ENCODE measurements at places on chromosomes 11 and 22.

DNA sequence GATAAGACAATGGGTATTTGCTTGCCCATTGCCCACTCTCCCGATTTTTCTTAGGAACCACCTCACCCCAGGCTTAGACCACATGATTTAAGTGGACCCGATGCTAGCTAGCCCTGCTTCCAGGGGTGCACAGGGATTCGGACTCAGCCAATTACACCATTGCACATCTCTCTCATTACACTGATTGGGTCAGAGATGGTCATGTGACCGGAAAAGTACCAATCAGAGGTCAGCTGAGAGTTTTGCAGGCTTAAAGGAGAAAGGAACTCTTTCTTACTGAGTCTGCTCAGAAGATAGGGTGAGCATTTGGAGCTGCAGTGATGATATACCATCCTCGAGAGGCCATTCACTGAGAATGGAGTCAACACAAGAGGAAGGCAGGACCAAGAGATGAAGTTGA, 12.2 kb upstream of the ANKK1 start:
- DNase-seq, result no peak

- DNase-seq, result no peak
These were observed 249.3 kb downstream of the KIRREL3 start for GRCh38 chr11:126751242-126751641.

- no peak for DNase-seq
These were observed 26.1 kb downstream of the SMCO4 start for GRCh38 chr11:93517041-93517440.

- DNase-seq, result no peak
These were observed 117.3 kb upstream of the GRK3 start for GRCh38 chr22:25447067-25447685.

DNA sequence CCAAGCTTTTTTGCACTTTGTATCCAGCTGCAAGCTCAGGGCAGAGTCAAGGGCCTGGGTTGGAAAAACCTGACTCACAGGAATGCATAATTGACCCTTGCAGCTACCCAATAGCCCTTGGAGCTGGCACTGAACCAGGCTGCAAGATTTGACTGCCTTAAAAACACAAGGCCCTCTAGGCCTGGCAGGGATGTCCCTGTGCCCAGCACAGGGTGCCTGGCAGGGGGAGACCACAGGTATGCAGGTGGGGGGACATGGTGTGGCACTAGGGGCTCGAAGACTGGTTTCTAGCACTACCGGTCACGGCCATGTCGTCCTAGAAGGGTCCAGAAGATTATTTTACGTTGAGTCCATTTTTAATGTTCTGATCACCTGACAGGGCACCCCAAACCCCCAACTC, 30.2 kb downstream of the SBF1 start:
- DNase-seq, result no peak

- no peak for DNase-seq
These were observed 225.6 kb downstream of the BLID start for GRCh38 chr11:121890377-121890776.

DNA sequence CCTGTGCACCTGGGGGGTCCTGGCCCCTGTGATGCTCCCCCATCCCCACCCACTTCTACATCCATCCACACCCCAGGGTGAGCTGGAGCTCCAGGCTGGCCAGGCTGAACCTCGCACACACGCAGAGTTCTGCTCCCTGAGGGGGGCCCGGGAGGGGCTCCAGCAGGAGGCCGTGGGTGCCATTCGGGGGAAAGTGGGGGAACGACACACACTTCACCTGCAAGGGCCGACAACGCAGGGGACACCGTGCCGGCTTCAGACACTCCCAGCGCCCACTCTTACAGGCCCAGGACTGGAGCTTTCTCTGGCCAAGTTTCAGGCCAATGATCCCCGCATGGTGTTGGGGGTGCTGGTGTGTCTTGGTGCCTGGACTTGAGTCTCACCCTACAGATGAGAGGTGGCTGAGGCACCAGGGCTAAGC, 20.0 kb upstream of the TALDO1 start:
- no peak for DNase-seq

- no peak for DNase-seq
These were observed 129.0 kb upstream of the LDLRAD3 start for GRCh38 chr11:35814720-35815305.

GRCh38 chr11:15577519-15577918, 462.8 kb downstream of the INSC start:
- no peak for DNase-seq

DNA sequence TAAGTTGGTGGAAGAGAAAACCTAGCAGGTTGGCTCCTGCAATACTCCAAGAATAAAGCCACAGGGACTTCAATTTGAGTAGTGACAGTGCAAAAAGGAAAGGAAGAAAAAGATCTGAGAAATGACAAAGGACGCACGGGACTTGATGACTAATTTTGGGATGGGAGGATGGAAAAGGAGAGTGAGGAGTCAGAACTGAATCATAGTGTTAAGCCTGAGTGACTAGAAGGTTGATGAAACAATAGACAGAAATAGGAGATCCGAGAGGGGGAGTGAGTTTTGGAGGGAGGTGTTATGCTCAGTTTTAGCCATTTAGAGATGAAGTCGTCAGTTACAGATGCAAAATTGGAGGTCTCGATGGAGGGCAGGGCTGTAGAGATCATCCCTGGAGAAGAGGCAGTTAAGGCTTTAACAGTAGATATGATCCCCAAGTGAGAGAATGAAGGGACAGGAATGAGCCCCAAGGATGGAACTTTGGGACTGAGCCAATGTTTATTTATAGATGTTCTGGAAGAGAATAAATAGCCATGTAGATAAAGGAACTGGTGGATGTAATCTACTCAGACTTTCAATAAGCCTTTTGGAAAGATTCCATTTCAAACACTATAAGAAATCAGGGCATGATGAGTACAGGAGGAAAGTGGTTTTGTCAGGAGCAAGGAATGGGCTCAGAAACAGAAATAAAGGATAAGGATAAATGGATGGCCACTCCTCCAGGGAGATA, 108.9 kb upstream of the NCAM1 start:
- DNase-seq, result no peak

DNA sequence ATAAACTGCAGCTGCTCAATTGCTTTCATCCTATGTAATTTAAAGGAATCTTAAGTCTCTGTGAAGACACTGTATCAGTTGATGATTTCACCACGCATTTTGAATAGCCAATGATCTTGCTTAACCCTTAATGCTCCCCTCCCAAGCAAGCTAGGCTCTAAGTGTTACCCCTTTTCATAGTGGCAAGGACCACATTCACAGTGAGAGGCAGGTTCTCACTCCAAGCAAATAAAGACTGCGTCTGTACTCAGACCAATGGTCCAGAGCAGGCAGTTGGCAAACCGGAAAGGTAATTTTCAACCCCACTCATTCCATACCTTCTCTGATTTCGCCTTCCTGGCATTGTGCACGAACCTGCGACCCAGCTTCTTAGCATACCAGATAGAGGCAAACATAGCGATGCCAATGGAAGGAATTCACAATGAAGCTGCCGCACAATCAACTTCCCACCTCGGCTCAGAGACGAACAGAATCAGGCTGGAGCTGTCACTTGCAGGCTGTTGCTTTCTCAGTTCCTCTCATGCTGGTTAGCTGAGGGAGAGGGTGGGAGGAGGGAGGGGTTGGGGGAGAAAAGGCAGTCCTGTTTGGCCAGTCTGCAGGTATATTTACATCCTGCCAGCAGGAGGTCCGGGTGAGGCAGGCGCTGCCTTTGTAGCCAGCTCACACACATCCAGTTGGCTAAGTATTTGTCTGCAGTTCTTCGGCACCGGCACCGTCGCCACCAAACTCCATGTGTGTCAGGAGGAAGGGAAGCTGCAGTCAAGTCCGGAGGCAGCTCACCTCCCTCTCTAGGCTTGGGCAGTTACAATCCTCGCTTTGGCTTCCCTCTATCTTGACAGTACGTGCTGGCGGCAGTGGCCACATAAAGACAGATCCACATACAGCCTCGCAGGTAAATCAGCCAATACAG, 1151.2 kb upstream of the CCDC90B start:
- DNase-seq, result no peak

DNA sequence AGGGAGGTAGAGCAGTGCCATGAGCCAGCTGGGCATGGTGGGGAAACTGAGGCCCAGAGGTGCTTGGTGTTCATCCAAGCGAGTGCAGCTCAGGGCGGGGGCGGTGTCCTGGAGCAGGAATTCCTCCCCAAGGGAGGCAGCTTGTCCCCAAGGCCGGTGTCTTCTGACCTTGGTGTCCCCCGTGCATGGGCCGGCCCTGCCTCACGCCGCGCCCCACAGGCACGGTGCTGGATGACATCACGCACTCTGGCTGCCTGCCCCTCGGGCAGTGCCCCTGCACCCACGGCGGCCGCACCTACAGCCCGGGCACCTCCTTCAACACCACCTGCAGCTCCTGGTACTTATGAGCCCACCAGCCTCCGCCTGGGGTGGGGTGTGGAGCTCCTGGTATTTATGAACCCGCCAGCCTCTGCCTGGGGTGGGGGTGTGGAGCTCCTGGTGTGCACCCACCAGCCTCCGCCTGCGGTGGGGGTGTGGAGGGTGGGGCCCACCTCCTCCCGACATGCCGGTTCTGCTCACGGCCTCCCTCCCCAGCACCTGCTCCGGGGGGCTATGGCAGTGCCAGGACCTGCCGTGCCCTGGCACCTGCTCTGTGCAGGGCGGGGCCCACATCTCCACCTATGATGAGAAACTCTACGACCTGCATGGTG, 6.7 kb downstream of the MUC5B start:
- DNase-seq, result peak; percentile 25

GRCh38 chr11:35167426-35167954, 28.5 kb downstream of the CD44 start:
- DNase-seq, result no peak
